Tongue (tissue), 3 donors: ENCODE measurements at places on chromosomes 4 and X.

GRCh38 chr4:37664696-37665095 is 21.5 kb downstream of the RELL1 start:
- no peak for DNase-seq

DNA sequence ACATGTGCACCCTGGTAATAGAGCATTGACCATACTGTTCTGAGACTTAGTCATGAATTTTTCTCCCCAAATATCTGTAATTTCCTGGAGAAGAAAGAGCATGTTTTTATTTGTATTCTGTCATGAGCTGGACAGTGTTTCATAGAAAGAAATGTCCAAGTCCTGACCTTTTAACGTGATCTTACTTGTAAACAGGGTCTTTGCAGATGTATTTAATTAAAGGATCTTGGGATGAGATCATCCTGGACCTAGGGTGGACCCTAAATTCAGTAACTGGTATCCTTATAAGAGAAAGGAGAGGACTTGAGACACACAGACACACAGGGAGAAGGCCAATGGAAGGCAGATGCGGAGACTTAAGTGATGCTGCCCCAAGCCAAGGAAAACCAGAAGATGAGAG is 3.6 kb downstream of the ADGRA3 start:
- no peak for DNase-seq

GRCh38 chrX:145524931-145525330 is 277.6 kb downstream of the SPANXN1 start:
- peak; percentile 2 for DNase-seq

DNA sequence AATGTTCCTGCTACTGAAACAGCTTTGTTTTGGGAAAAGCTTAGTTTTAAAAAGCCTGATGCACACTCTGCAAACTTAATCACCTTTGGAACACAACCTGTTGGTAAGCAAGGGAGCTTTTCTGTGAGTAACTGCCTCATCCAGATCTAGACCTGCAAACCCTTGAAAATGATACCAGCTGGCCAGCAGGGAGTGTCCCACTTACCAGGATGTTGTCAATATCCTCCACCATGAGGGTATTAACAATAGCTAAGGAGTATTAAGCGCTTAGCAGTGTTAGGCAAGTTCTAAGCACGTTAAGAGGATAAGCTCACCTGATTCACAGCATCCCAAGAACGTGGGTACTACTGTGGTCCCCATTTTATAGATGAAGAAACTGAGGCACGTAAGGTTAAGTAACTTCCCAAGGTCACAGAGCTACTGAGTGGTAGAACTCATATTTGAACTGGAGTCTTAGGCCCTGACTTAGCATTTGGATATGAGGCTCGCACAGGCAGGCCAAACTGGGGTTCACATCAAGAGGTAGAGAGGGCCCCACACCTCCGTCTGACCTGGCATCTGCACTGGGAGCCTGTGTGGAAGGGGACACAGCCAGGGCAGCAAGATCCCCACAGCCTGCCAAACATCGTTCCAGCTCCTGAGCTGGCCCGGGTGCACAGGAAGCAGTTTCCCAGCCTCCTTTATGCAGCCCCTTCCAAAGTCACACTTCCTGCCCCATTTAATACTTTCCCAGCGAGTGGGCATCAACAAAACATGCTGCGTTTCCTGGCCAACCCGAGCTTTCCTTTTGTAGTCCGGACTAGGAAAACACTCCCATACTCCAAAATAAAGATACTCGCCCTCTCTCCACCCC is 32.7 kb downstream of the IRF2 start:
- no peak for DNase-seq

DNA sequence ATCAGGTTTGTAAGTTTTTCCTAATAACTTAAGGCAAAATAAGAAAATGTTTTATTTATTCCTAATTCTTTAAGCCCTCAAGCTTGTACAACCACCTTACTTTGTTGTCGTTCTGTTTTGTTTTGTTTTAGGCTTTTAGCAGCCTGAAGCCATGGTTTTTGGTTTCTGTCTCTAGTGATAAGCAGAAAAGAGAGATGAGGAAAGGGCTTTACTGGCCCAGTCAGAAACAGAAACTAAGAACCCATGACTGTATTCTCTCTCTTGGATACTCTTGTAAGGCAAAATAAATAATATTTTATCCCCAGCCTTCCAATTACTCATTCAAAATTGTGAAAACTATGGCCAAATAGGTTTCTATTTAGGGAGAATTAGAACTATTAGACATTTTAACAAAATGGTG is 29.4 kb downstream of the TBC1D19 start:
- DNase-seq = no peak
